ENCODE measurements at places on chromosomes 11 and 22.

GRCh38 chr11:114166897-114167323, 107.4 kb downstream of the ZBTB16 start:
- peak; percentile 15 for DNase-seq

DNA sequence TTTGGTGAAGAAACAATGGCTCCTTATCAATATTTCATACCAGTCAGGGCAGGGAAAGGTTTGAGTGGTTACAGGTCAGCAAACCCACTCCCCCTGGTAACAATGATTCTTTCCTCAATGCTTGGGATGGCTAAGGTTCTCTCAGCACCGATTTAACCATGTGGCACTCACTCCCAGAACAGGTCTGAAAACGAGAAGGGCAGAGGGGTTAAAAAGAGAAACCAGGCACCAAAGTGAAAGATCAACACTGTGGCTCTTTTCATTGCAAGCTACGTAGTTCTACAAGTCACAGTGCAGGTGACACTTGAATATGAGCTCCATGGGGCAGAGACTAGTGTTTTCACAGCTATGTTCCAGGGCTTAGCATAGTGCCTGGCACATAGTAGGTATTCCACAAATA, 132.4 kb downstream of the PLEKHA7 start:
- DNase-seq: no peak

DNA sequence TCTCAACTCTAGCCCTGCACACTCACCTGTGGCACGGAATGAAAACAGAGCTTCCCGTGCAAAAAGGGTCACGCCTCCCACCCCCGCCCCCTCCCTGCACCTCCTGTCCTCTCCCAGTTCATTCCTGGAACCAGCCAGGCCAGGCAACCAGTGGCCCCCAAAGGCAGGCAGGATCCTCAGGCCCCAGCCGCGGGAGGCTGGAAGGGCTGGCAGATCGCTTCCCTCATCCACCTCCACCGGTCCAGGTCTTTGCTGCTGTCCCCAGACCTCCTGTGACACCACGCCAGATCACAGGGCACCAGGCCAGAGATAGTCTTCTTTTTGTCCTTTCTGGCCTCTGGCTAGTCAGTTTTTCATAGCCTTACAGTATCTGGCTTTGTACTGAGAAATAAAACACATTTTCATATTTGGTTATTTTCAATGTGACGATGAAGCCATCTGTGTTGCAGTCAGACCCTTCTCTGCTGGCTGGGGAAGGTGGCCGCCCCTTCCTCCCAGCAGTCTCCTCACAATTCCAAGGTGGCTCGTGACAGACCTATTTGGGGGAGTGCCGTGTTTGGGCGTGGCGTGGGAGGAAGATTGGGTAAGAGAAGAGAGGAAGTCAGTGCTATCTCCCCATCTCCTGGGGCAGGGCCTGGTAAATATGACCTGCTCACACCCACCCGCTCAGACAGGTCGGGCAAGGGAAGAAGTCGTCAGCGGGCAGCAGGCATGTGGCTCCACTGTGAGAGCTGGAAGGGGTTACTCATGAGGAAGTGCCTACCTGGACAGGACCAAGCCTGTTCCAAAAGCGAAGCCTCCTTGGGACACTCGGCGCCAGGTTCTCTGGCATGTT, 9.1 kb downstream of the SSH3 start:
- peak; percentile 46 for DNase-seq

DNA sequence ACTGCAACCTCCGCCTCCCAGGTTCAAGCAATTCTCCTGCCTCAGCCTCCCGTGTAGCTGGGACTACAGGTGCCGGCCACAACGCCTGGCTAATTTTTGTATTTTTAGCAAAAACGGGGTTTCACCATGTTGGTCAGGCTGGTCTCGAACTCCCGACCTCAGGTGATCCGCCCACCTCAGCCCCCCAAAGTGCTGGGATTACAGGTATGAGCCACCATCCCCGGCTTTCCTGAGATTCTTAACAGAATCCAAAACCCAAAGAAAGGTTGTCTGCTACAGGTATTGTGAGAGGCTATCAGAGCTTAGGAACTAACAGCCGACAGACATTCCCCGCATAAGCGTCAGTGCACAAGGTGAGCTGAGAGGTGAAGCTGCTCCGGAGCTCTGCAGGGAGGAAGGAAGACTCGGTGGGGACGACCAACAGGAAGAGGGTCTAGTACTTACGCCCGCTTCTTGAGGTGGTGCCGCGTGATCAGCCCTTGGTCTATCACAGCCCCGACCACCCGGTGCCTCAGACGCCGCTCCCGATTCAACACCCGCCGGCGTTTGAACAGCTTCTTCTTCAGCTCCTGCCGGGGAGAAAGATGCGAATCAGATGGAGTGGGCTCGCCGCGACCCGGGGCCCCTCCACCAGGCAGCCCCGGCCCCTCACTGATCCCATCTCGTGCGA, 470 bp downstream of the C11orf98 start:
- peak; percentile 29 for DNase-seq

GRCh38 chr22:45091254-45091854, 72.4 kb upstream of the NUP50 start:
- DNase-seq: no peak

GRCh38 chr11:117521974-117522373, 194.3 kb downstream of the CEP164 start:
- DNase-seq: no peak

GRCh38 chr11:74443071-74443864, 24.1 kb downstream of the KCNE3 start:
- no peak for DNase-seq

- DNase-seq: no peak
Measured at GRCh38 chr11:75319035-75319877, 32.2 kb downstream of the ARRB1 start.

- DNase-seq: no peak
Measured at GRCh38 chr11:48109046-48109666, 107.5 kb upstream of the OR4B1 start.

DNA sequence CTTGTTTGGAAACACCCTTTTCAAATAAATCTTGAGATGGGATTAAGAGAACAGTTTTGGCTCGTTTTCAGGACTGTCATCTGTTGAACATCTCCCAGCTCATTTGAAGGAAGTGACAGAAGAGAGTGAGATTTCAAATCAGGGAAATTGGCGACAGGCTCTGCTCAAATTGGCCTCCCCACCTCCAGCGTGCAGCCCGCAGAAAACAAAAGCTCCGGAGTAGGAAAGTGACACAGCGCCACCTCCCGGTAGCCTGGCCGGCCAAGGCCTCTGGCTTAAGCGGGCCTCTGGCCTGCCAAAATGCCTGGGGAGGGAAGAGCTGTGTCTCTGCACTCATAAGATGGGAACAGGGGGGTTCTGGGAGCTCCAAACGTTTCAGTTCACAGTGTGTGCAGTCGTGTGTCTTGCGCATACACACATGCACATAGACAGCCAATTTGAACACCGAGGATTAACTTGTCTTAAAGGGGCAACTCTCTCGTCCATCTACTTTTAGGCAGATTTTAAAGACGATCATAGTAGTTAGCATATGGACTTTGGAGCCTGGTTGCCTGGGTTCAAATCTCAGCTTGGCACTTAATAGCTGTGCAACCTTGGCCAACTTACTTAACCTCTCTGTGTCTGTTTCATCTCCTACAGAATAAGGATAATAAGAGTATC, 132.7 kb upstream of the RCN1 start:
- no peak for DNase-seq

DNA sequence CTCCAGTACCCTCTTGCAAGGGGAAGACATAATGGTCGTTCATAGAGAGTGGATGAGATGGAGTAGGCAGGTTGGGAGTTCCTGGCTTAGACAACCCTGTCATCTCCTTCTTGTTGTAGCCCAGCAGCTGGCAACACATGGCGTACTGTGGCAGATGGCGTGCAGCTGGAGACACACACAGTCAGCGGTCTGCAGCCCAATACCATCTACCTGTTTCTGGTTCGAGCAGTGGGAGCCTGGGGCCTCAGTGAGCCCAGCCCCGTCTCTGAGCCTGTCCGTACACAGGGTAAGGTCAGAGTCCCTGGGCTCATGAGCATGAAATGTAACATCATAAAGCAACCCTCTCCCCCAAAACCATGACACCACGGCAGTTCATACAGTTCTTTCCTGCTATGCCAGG, 8.7 kb downstream of the ROBO3 start:
- DNase-seq: no peak

GRCh38 chr22:49272546-49273125, 555.0 kb downstream of the BRD1 start:
- DNase-seq: no peak

GRCh38 chr22:35995772-35996171, 32.9 kb downstream of the RBFOX2 start:
- DNase-seq: no peak

GRCh38 chr11:134228625-134229024, 4.2 kb downstream of the VPS26B start:
- no peak for DNase-seq

GRCh38 chr22:22687638-22688500, 43.5 kb downstream of the GGTLC2 start:
- DNase-seq: no peak

DNA sequence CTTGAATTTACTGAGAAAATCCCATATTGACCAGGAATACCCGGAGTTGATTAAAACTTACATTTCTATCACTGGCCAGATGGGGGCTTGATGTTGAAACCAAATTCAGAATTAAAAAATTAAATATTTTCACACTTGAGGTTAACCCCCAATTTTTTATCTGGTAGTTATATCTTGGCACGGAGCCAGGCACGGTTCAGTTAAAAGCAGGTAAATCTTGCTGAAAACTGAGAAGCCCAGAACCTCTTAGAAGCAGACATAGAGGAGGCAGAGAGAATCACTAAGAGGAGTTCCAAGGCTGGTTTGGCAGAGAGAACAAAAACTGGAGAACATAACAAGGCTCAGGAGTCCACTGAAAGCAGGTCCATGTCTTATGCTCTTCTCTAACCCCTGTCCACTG, 77.7 kb downstream of the USP35 start:
- no peak for DNase-seq

DNA sequence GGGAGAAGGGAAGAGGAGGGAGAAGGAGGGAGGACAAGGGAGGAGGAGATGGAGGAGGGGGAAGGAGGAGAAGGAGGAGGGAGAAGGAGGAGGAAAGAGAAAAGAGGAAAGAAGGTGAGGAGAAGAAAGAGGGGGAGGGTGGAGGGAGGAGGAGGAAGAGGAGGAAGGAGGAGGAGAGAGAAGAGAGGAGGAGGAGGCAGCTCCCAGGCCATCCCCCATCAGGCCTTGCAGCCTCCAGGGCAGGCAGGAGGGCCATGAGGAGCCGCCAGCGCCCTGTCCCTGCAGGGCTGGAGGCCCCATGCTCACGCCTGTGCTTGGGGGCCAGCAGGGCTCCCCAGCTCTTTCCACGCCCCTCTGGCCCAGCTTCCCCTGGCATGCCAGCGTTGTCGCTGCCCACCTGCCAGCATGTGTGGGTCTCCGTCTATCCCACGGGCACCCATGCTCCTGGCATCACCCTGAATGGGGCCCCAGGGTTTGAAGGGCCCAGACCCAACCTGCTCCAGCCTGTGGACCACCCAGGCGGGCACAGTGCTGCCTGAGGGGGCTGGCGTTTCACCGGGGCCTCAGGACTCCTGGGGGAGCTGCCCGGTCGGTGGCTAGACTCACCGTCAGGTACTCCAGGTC, 5.2 kb downstream of the TSPAN32 start:
- DNase-seq: no peak

DNA sequence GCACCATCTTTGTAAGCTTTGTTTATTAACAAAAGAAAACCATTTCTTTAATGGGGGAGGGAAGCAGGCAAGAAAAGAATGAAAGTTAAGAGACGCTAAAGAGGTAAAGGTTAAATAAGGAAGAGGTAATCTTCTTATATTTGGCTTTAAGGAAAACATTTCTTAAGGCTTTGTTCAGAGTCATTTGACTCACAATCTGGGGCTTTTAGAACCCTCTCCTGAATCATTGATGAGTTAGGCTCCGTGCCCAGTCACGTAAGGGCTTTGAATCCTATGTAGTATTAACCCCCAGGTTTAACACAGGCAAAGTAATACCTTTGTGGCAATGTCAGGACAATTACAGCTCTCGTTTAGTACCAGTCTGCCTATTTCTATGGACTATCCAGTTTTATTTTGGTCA, 26.1 kb downstream of the MADD start:
- DNase-seq: no peak

GRCh38 chr22:48938741-48939140, 888.9 kb downstream of the BRD1 start:
- no peak for DNase-seq

DNA sequence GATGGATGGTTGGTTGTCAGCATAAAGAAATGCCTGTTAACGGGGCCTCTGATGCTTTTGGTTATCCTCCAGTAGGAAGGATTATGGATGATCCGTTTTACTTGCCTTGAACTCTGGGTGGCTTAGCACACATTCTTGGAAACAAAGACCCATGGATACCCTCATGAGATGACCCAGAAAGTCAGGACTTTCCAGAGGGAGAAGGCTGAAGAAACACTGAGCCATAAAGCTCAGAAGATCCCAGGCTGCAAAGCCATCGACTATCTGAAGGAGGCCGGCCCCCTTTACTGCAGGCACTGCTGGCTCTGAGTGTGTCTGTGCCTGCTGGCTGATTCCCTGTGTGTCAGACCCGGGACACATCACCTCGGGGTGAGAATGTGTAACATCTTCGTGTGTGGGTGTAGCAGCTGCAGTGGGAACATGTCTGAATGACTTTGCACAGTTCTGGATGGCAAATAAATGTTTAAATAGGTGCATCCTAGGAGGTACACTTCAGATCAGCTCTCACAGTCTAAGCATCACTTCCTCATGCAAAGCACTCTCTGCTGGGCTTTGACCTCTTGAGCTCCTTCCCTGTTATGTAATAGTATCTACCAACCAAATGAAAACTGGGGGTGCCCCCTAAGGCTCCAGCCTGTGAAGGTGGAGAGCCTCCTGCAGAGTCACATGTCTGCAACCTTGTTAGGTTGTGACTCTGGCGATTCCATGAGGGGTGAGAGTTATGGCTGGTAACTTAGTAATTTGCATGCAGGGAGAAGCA, 1084.9 kb downstream of the TBC1D22A start:
- DNase-seq: no peak

GRCh38 chr11:66267039-66267378, 1.4 kb upstream of the RAB1B start:
- DNase-seq: no peak

- no peak for DNase-seq
Measured at GRCh38 chr11:99019696-99020095, 1.1 kb upstream of the CNTN5 start.

GRCh38 chr11:17741487-17741886, 6.9 kb downstream of the KCNC1 start:
- DNase-seq: no peak

DNA sequence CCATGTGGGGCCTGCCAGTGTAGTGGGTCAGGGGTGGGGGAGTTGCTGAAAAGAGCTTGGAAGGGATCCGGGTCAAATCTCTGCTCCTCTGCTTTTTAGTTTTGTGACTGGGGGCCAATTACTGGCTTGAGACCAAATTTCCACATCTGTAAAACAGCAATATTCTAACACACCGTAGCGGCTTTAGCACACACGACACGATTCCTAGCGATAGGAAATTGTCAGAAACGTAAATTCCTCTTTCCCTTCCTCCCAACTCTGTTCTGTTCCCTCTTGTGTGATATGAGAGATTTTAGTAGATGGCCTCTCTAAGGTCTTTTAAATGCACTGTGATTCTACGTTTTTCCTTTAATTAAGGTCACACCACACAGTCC, 71.9 kb downstream of the MICAL2 start:
- DNase-seq: no peak

DNA sequence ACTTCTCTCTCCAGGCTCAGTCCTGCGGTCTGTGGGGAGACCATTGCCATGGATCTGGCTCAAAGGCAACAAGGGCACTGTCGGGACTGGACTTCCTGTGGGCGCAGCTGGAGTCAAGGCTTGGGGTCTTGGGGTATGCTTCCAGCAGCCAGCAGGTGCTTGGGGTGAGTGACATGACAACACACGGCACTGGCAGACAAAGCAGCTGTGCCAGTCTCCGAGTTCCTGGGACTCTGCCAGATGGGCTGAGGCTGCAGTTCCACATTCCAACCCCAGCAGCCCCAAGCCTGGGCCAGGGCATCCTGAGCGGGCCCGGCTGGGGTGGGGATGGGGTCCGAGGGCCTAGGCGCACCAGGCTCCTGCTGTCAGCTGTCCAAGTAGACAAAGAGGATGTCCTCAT, 12.3 kb downstream of the GUCD1 start:
- DNase-seq: no peak

Measured in T-helper 22 cell (primary cell).